ENCODE measurements at places on chromosomes 4 and X.

DNA sequence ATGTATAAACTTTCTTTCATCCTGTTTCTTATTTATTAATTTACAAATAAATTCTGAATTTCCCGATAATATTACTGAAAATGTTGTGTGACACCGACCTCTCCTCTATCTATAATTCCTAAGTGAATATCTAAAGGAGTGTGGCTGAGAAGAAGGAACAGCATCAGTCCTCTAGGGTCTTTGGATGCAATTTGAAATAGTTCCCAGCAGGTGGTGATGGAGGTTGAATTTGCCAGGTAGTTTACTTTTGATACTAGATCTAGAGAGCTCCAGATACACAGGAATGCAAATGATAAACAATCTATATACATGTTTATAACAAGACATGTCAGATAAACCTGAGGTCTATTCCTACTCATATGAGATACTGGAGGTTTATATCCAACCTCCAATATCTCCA, 305.4 kb downstream of the PCDH18 start:
- DNase-seq = no peak

DNA sequence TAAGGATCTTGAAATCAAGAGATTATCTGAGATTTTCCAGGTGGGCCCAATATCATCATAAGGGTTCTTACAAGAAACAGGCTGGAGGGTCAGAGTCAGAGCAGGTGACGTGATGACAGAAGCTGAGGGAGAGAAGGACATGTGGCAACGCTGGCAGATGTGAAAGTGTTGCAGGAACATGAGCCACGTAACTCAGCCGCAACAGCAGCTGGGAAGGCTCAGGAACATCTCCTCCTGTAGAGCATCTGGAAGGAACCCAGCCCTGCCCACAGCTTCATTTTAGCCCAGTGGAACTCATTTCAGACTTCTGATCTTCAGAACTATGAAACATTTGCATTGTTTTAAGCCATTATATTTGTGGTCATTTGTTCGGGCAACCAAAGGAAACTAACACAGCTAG, 156.3 kb upstream of the VEGFC start:
- DNase-seq = no peak

DNA sequence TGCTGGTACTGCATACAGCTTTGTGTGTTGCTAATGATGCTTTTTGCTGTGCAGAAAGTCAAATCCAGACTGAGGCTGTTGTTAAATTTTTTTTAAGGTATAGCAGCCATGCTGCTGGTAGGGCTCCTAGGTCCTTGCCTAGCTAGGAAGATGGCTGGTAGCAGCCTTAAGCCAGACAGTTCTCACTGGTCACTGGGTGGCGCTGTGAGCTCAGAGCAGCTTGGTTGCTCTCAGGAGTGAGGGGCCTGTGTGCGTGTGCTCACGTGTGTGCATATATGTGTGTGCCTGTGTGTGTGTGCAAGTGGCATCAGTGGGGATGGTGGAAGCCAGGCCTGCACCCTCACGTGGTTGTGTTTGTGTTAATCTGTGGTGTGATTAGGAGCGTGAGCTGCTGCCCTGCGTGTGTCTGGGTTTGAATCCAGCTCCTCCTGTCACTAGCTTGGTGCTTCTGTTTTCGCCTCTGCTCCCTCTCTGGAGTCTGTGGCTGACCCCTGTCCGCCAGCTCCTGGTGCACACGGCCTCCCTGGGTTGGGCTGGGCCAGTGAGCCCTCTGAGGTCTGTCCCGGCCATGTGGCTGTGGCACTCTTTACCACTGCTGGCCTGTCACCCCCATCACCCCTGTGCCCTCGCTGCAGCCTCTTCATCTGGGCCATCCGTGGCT, 46.1 kb downstream of the SORCS2 start:
- no peak for DNase-seq

GRCh38 chr4:66032571-66032970, 362.3 kb upstream of the EPHA5 start:
- DNase-seq = no peak

DNA sequence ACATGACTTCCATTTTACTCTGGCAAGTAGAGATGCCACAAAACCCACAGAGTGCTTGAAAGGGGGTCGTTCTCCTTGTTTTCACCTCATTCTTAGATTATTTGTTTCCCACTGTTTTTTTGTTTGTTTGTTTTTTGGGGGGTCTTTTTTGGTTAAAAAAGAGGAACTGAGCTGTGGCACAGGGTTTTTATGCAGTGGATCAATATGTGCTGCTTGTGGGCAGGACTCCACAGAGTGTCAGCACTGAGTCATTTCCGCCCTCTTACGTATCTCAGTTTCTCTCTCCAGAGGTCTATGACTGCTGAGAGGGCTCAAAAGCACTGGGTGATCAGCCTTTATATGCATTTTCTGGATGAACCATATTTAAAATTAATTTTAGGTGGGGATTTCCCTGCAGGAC, 268.1 kb upstream of the GRID2 start:
- DNase-seq = no peak

DNA sequence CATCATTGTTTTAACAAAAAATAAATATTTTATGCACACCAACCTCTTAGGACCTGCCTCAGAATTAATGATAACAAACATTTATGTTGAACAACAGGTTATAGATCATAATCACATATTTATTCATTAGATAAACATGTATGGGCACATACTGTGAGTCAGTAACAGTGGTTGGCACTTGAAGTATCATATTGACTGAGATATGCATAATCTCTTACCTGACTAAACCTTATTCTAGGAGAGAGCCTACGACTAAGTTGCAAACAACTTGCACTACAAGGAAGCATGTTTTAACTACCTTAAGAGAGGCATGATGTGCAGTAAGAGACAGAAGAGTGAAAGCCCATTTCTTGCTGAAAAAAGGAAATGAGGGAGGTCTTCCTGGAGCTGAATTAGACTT, 6.5 kb upstream of the DACH2 start:
- DNase-seq = no peak

DNA sequence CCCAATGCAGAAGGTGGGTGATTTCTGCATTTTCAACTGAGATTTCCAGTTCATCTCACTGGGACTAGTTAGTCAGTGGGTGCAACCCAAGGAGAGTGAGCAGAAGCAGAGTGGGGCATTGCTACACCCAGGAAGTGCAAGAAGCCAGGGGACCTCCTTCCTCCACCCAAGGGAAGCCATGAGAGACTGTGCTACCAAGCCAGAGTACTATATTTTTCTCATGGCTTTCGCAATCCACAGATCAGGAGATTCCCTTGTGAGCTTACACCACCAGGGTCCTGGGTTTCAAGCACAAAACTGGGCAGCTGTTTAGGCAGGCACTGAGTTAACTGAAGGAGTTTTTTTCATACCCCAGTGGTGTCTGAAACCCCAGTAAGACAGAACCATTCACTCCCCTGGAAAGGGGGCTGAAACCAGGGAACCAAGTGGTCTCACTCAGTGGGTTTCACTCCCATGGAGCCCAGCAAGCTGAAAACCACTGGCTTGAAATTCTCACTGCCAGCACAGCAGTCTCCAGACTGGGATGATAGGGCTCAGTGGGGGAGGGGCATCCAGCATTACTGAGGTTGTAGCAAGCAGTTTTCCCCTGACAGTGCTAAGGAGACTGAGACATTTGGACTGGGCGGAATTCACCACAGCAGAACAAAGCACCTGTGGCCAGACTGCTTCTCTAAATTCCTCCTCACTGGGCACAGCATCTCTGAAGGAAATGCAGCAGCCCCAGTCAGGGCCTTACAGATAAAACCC, 903.4 kb downstream of the TECRL start:
- no peak for DNase-seq

GRCh38 chr4:46870411-46870810, 38.6 kb downstream of the COX7B2 start:
- DNase-seq = no peak

GRCh38 chr4:84677995-84678394, 95.1 kb downstream of the CDS1 start:
- DNase-seq = no peak

DNA sequence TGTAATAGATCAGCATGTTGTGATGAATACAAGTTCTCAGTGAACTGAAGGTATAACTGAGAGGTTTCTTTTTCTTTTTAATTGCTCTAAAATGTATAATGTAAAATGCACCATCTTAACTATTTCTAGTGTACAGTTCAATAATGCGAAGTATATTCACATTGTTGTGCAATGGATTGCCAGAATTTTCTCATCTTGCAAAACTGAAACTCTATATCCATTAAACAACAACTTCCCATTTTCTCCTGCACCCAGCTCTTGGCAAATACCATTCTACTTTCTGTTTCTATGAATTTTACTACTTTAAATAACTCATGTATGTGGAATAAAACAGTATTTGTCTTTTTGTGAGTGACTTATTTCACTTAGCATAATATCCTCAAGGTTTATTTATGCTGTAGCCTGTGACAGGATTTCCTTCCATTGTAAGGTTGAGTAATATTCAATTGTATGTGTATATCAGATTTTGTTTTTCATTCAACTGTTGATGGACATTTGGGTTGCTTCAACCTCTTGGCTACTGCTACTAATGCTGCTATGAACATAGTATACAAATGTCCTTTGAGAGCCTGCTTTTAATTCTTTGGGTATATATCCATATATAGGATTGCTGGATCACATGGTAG, 53.5 kb upstream of the NPFFR2 start:
- DNase-seq = no peak

DNA sequence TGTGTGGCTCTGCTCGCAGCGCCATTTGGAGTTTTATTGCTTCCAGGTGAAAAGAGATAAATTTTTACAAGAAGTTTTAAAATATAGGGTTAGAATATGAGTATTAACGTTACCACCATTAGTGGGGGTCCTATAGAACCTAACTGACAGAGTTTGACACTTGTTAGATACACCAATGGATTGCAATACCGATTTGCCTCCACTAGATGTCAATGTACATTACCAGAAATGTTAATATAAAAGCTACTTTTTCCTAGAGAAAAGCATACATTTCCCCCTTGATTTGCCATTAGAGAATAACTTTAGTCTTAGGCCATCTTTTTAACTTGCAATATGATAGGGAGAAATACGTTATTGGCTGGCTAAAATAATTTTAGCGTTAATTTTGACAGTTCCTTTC, 108.4 kb downstream of the LINC00632 start:
- DNase-seq = no peak

GRCh38 chr4:3077796-3078195, 3.3 kb downstream of the HTT start:
- DNase-seq = no peak

- DNase-seq = no peak
These were observed at the start of gene HEPH for GRCh38 chrX:66163849-66164411. HEPH (plus strand) TSS chrX:66164247; CDS start chrX:66170571, 6,324 bp downstream.

DNA sequence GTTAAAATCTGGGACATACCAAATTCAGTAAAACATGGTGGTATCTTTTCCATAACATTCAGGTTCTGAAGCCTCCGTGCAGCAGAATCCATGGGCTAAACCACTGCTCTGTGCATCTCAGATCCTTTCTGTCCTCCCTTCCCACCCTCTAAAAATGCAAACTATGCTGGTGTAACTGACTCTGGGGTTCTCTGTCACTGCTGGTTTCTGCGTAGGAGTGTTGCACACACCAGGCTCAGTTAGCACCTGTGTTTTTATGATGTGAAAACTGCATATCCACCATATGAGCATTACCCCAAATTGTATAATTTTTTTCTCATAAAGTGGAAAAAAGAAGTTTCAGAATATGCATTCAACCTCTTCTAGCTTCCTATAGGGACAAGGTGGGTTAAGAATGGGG, 22.4 kb upstream of the IL21 start:
- no peak for DNase-seq

- no peak for DNase-seq
These were observed 7.8 kb upstream of the RNF128 start for GRCh38 chrX:106718709-106719108.

- DNase-seq = no peak
These were observed 986.3 kb downstream of the STIM2 start for GRCh38 chr4:27846951-27847350.

- DNase-seq = no peak
These were observed 7.0 kb downstream of the PKD2 start for GRCh38 chr4:88014386-88014905.

GRCh38 chr4:8090312-8090711, 68.3 kb downstream of the ABLIM2 start:
- DNase-seq = no peak

DNA sequence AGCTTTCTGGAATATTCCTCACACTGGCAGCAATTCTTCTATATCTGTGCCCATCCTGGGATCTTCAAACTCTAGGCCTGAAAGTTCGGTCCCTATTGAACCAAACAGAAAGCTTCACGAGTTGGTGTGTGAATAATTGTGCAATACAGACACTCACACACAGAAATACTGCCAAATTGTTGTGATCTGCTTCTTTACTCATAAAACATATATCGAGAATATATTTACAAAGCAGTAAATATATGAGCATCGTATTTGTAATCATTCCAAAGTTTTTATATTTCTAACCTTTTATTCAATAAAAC, 56.6 kb upstream of the BEX4 start:
- DNase-seq = no peak

GRCh38 chr4:136471051-136471450, 1061.2 kb downstream of the PCDH18 start:
- no peak for DNase-seq

GRCh38 chr4:114026447-114026846, 47.0 kb upstream of the ARSJ start:
- no peak for DNase-seq

- no peak for DNase-seq
These were observed 1157.6 kb upstream of the TENM3 start for GRCh38 chr4:181085557-181085956.

GRCh38 chr4:101262683-101263082, 84.6 kb downstream of the PPP3CA start:
- no peak for DNase-seq

- no peak for DNase-seq
These were observed 179.6 kb downstream of the SLC4A4 start for GRCh38 chr4:71518283-71518989.

All from stimulated activated CD4-positive, alpha-beta T cell treated with anti-CD3 and anti-CD28 coated beads, Interleukin-1b, Interleukin-23, amount 100 ng/mL, for 1 hour (primary cell).